ENCODE measurements at places on chromosomes 12 and 14. TPM values are rescaled to one million over a fixed set of nuclear protein-coding genes. Genes with fewer than 3 reads are reported as not detected.

IRAK3 gene
- 36.3 TPM for polyA plus RNA-seq

WBP11 gene
- polyA plus RNA-seq: 98.8 TPM

ERP27 gene
- polyA plus RNA-seq: 14.8 TPM

CD163L1 gene
- 5.0 TPM for polyA plus RNA-seq

SSPN gene
- polyA plus RNA-seq: 15.8 TPM

STXBP6 gene
- polyA plus RNA-seq: 45.1 TPM

IL25 gene
- polyA plus RNA-seq: not detected

ZNF605 gene
- 25.0 TPM for polyA plus RNA-seq

CAPS2 gene
- 9.4 TPM for polyA plus RNA-seq

PSMD9 gene
- 44.2 TPM for polyA plus RNA-seq

PPP4R4 gene
- polyA plus RNA-seq: 0.48 TPM

PPFIA2 gene
- 1.5 TPM for polyA plus RNA-seq

AP5M1 gene
- 43.0 TPM for polyA plus RNA-seq

KLHL33 gene
- 0.36 TPM for polyA plus RNA-seq

GPR137C gene
- polyA plus RNA-seq: 7.2 TPM

HCAR1 gene
- 0.66 TPM for polyA plus RNA-seq

INHBC gene
- 0.17 TPM for polyA plus RNA-seq

KLRK1 gene
- polyA plus RNA-seq: 2.3 TPM

IFNG-AS1 gene
- polyA plus RNA-seq: 0.26 TPM

ETNK1 gene
- polyA plus RNA-seq: 57.5 TPM

KLHDC2 gene
- 137 TPM for polyA plus RNA-seq

COL2A1 gene
- polyA plus RNA-seq: 91.3 TPM

SLC2A13 gene
- polyA plus RNA-seq: 5.8 TPM

C12orf54 gene
- 0.35 TPM for polyA plus RNA-seq

PARPBP gene
- 14.7 TPM for polyA plus RNA-seq

TSHR gene
- 0.31 TPM for polyA plus RNA-seq

DIO2 gene
- polyA plus RNA-seq: 1.5 TPM

CD69 gene
- polyA plus RNA-seq: 5.5 TPM

RAD51B gene
- polyA plus RNA-seq: 11.3 TPM

CACNA1C gene
- polyA plus RNA-seq: 12.1 TPM

REP15 gene
- polyA plus RNA-seq: 2.7 TPM

PLEKHG7 gene
- polyA plus RNA-seq: 0.45 TPM

KRT4 gene
- polyA plus RNA-seq: 1.4 TPM

TSPAN19 gene
- 1.7 TPM for polyA plus RNA-seq

WNT5B gene
- 5.8 TPM for polyA plus RNA-seq

Measured in left lung (tissue), 14 donors.